Activated naive CD4-positive, alpha-beta T cell treated with anti-CD3 and anti-CD28 coated beads for 36 hours (primary cell): ENCODE measurements at places on chromosomes 7 and 10.

DNA sequence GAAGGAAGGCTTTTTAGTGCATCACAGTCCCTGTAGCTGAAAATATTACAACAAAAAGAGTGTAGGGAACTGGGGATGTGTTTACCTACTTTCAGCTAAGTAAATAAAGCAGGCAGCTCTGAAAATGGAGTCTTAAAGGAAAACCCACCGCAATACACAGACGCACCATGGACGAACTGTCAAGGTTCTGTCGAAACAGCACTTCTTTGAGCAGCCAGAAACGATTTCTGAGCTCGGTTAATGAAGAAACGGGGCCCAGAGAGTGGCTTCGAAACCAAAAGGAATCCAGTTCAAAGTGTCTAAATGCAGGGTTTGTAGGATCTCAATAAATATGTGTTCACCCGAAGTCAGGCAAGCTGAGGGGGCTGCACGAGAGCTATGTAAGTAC, 275.4 kb upstream of the NEBL start:
- peaks cover 11% of the 10 kb centered on the region for H3K4me1 ChIP-seq
- DNase-seq, result no peak

- H3K4me1 ChIP-seq, result no peaks in the 10 kb centered on the region
- DNase-seq, result no peak
- peaks cover 19% of the 10 kb centered on the region for H3K36me3 ChIP-seq
- no peaks in the 10 kb centered on the region for H3K27me3 ChIP-seq
- no peak overlapping the region for H3K4me3 ChIP-seq
Measured at GRCh38 chr10:97761331-97761865, 10.4 kb downstream of the SFRP5 start.

GRCh38 chr10:22823109-22823508, 104.7 kb upstream of the ARMC3 start:
- DNase-seq, result no peak
- no peaks in the 10 kb centered on the region for H3K36me3 ChIP-seq
- H3K27me3 ChIP-seq, result no peaks in the 10 kb centered on the region
- H3K27ac ChIP-seq, result no peak overlapping the region
- no peak overlapping the region for H3K4me3 ChIP-seq
- H3K4me1 ChIP-seq, result no peaks in the 10 kb centered on the region

DNA sequence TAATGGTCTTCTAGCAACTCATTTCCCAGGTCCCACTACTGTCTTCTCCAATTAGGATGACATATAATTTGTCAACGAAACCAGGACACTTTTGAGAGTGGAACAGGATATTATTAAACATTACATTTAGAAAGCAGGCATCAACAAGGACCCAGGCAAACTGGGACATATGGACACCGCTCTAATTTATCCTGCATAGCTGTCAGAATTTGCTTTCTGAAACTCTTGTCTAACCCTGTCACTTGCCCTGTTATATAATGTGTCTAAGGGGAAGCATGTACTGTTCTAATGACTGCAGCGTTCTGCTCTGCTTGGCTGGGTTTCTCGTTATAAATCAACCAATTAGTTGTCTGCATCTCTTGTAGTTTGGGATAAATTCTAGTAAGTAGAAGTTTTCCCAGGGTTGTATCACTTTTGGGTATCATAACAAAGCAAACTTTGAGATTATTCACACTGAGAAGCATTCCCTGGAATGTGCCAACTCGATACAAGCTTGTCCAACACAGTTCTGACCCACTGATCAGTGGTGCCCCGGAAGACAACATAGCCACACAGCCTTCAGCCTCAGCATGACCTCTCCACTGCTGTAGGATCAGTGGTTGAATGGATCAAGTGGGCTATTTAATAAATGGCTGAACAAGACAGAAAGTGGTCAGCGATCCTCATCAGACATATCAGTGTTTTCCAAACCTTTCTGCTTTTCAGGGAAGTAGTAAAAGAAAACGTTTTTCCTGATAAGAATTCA, 228.1 kb downstream of the KIF20B start:
- DNase-seq, result no peak
- no peak overlapping the region for H3K4me3 ChIP-seq
- H3K36me3 ChIP-seq, result no peaks in the 10 kb centered on the region
- H3K27me3 ChIP-seq, result peaks cover 6% of the 10 kb centered on the region
- H3K27ac ChIP-seq, result no peak overlapping the region
- no peaks in the 10 kb centered on the region for H3K4me1 ChIP-seq

GRCh38 chr7:70303780-70304179, 705.5 kb downstream of the AUTS2 start:
- H3K27me3 ChIP-seq, result no peaks in the 10 kb centered on the region
- no peak overlapping the region for H3K27ac ChIP-seq
- H3K36me3 ChIP-seq, result no peaks in the 10 kb centered on the region
- H3K4me1 ChIP-seq, result peaks cover 5% of the 10 kb centered on the region
- no peak for DNase-seq
- H3K4me3 ChIP-seq, result no peak overlapping the region

DNA sequence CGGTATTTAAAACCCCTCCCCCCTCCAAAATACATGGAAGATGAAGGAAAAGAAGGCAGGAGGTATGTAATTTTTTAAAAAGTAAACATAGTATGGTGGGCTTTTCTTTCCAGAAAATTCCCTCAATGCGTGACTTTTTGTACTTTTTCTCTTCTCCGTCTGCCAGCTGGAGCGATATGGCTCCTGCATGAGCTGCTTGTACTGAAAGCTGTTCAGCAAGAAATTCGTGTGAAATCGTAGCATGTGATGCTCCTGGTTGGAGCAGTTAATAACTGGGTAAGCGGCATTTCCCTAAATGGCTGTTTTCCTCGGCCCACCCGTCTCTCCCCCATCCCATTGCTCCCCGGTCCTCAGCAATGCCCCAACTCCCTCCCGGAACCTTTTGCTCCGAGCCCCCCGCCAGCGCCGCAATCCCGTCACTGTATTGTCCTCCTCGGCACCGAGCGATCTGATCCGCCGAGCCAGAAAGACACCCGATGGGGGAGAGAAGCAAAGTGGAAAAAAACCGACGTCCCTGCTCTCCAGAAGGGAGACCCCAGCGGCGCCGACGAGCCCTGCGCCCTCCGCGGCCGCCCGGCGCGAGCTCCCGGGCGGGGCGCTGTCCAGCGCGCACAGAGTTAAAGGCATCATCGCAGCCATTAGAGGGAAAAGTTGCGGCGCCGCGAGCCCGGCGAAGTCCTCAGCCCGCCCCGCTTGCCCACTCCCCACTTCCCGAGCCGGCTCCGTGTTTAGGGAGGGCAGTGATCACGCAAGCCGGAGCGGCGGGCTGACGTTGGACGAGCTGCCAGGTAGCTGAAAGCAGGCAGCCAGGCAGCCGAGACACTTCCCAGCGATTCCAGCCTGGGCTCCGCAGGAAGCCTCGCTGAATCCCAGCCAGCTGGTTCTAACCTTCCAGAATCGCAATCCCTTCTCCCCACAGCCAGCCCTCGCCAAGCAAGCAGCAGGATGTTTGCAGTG, at the start of gene VSTM2A:
Gene VSTM2A (plus strand): TSS at position 707 of the 957 bp plus-strand sequence. CDS start 356 bp downstream, outside the sequence.
- peaks cover 7% of the 10 kb centered on the region for H3K36me3 ChIP-seq
- no peak within 1 kb of the TSS for H3K4me3 ChIP-seq
- H3K27ac ChIP-seq, result no peak within 1 kb of the TSS
- H3K27me3 ChIP-seq, result peaks cover 32% of the 10 kb centered on the region
- no peak for DNase-seq
- H3K4me1 ChIP-seq, result peaks cover 3% of the 10 kb centered on the region

- no peaks in the 10 kb centered on the region for H3K27me3 ChIP-seq
- no peak overlapping the region for H3K4me3 ChIP-seq
- H3K4me1 ChIP-seq, result no peaks in the 10 kb centered on the region
- DNase-seq, result no peak
- peaks cover 22% of the 10 kb centered on the region for H3K36me3 ChIP-seq
Measured at GRCh38 chr10:114839901-114840300, 18.3 kb downstream of the FHIP2A start.

GRCh38 chr10:22712211-22712955, 2.0 kb downstream of the PIP4K2A start:
- H3K36me3 ChIP-seq, result peaks cover 6% of the 10 kb centered on the region
- H3K27ac ChIP-seq, result peak overlapping the region; percentile 79
- peak overlapping the region; percentile 88 for H3K4me3 ChIP-seq
- no peaks in the 10 kb centered on the region for H3K27me3 ChIP-seq

- H3K27me3 ChIP-seq, result no peaks in the 10 kb centered on the region
- peaks cover 10% of the 10 kb centered on the region for H3K4me1 ChIP-seq
- H3K4me3 ChIP-seq, result no peak overlapping the region
- DNase-seq, result no peak
- H3K27ac ChIP-seq, result no peak overlapping the region
Measured at GRCh38 chr10:46234431-46235060, 52.3 kb upstream of the ANTXRL start.

- H3K4me1 ChIP-seq, result peaks cover 18% of the 10 kb centered on the region
- H3K36me3 ChIP-seq, result peaks cover 10% of the 10 kb centered on the region
- H3K27me3 ChIP-seq, result no peaks in the 10 kb centered on the region
- H3K27ac ChIP-seq, result no peak overlapping the region
Measured at GRCh38 chr10:5650664-5651387, 15.6 kb downstream of the ASB13 start.

GRCh38 chr10:128078136-128078969, 47.9 kb downstream of the MKI67 start:
- no peak overlapping the region for H3K4me3 ChIP-seq
- no peak overlapping the region for H3K27ac ChIP-seq
- no peaks in the 10 kb centered on the region for H3K4me1 ChIP-seq

GRCh38 chr7:35993676-35994606, 159.1 kb upstream of the EEPD1 start:
- no peak overlapping the region for H3K4me3 ChIP-seq
- no peaks in the 10 kb centered on the region for H3K36me3 ChIP-seq
- no peak for DNase-seq

GRCh38 chr7:101882595-101883564, 65.5 kb downstream of the CUX1 start:
- no peak overlapping the region for H3K27ac ChIP-seq
- no peak for DNase-seq
- H3K36me3 ChIP-seq, result no peaks in the 10 kb centered on the region
- no peak overlapping the region for H3K4me3 ChIP-seq
- H3K27me3 ChIP-seq, result no peaks in the 10 kb centered on the region
